ENCODE measurements at places on chromosomes 1 and 21.

- DNase-seq, result no peak
Observed at GRCh38 chr1:31837451-31838158, 21.8 kb upstream of the SPOCD1 start.

DNA sequence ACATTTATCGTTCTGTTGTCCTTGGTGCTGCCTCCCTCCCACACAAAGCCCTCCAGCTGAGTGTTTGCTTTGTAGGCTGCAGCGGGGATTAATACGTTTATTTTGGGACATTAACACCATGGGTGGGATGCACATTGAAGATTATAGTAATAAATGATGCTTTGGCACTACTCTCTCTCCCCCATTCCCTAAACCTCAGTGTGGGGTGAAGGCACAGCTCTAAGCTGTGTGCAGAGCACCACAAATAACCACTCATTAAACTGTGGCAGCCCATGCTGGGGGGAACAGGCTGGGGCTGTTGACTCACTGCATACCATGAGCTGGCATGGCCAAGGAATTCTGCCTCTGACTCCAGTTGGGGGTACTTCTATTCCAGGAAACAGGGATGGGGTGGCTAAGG, 7.7 kb downstream of the PCP4L1 start:
- no peak for DNase-seq

- no peak for DNase-seq
Observed at GRCh38 chr1:117757668-117758067, 151.8 kb downstream of the TENT5C start.

DNA sequence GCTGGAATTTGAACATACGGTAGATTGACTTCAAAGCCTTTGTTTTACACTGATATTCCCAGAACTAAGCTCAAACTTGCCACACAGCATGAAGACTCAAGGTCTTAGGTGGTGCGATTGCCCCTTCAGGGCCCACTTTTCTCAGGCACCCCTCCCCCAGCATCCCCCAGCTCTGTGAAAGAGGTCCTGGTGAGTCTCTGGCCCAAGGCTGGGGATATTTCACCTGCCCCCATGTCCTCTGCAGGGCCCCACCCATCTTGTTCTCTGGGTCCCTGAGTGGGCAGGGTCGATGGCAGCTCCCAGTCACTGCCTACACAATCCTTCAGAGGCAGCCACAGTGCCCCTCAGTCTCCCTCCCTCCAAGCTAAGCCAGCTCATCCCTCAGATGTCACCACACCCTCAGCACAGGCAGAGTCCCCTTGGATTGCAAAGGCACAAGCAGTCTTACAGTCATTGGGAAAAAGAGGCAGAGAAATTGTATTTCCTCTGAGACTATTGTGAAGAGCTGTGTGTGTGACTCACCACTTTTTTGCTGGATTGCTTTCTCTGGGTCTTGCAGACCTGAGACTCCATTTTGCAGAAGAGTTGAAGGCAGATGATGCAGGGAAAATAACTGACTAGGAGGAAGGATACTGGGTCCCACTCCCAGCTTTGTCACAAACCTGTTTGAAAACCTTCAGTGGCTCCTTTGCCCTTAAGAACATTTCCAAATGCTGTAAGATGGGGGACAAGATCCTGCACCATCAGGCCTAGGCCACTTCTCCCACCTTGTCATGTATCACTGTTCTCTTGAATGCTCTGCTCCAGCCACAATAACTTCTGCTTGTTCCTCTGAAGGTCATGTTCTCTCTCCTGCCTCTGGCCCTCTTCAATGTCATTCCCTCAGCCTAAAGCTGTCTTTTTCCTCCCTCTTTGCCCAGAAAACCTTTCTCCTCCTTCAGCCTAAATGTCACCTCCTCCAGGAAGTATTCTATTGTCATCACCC, 119.1 kb upstream of the GRIK3 start:
- DNase-seq, result no peak

GRCh38 chr1:2415337-2415736, 3.0 kb upstream of the PEX10 start:
- DNase-seq, result no peak

- no peak for DNase-seq
Observed at GRCh38 chr1:112722601-112723510, 7.7 kb upstream of the PPM1J start.

GRCh38 chr1:21129407-21129806, 47.3 kb downstream of the EIF4G3 start:
- no peak for DNase-seq

Measured in activated naive CD4-positive, alpha-beta T cell (primary cell).